ENCODE measurements at places on chromosomes 7 and 10.
A peak's percentile ranks its signal among the peaks of the same experiment; 100 is the strongest.

DNA sequence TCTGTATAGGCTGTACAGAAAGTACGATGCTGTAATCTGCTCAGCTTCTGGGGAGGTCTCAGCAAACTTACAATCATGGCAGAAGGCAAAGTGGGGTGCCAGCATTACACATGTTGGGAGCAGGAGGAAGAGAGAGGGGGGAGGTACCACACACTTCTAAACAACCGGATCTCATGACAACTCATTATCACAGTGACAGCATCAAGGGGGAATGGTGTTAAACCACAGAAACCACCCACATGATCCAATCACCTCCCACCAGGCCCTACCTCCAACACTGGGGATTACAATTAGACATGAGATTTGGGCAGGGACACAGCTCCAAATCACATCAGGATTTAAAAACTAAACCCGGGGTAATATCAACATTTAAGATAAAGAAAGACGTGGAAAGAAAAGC is 468.8 kb upstream of the AUTS2 start:
- DNase-seq = no peak

GRCh38 chr7:32941681-32942414 is 15.4 kb upstream of the FKBP9 start:
- DNase-seq = no peak

- peak; percentile 10 for DNase-seq
Measured at GRCh38 chr10:65571011-65571570, 1354.7 kb upstream of the LRRTM3 start.

DNA sequence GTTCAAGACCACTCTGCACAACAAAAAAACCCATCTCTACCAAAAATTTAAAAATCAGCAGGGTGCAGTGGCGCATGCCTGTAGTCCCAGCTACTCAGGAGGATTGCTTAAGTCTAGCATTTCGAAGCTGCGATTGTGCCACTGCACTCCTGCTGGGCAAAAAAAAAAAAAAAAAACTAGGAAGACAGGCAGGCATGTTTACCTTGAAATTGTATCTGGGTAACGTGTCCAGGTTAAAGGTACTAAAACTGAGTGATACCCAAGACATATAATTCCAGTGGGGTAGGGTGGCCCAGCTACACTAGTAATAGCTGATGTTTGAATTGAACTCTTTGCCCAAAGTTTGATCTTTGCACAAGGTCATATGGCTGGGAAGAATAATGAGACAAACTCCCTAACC is 16.2 kb downstream of the GHITM start:
- DNase-seq = no peak

DNA sequence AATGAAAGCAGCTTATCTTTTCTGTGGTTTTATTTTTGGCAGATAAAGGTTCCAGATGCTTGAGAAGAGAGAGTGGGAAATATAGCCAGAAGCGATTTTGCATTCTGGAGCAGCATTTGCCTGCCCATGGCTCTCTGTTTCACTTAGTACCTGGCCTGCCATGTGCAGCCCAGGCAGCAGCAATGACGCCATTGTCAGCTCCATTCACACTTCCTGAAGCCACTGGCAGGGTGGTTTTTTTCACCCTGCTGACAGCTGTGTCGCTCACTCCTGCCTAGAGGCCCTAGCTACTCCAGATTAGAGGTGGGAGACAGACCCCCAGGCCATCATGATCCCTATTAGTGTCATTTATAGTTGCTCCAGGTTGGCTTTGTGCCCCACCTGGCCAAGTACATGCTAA is 30.1 kb upstream of the NEUROD6 start:
- no peak for DNase-seq

DNA sequence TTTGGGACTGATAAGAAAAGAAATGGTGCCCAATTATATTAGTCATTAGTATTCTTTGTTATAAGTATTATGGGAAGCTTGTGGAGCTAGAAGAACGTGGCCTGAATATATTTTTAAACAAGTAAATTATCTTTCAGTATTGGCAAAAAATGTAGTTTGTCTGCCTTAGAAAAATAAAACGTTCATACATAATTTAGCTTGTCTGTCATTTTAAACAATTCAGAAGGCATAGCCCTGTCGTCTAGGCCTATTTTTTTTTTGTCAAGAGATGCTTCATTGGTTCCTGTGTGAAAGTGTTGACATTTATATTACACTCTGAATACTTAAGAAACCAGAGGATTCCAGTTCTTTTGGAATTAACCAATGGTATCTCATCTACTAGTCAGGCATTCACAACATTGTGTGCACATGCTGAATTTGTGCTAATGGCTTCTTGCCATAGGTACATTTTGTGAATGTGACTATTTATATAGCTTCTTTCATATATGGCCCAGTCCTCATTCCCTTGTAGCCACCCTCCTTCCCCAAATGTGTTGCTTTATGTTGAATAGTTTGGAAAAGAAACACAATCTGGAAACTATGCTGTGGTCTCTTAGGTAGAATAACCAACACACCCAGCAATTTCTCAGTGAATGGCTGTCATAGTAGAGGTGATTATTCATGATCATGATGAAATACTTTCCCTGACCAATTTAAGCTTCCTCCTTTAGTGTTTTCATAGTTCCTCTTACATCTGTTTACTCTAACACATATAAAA is 435.8 kb downstream of the EXOC4 start:
- no peak for DNase-seq

DNA sequence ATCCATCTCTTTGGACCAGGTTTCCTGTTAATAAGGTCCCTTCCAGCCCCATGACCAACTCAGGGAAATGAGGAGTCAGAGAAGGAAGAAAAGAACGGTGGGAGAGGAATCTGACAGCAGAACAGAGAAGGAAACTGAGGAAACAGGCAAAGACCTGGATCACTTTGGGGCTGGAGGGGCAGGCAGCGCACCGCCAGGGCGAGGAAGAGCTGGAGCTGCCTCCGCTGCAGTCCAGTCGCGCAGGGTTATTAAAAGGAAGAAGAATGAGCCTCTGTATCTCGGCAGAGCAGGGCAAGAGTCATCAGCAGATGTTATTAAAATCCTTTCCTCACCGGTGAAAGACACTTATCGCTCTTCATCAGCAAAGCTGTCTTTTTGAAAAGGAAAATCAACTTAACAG is 37.7 kb upstream of the R3HCC1L start:
- no peak for DNase-seq
